ENCODE measurements at places on chromosomes 6 and 20.

DNA sequence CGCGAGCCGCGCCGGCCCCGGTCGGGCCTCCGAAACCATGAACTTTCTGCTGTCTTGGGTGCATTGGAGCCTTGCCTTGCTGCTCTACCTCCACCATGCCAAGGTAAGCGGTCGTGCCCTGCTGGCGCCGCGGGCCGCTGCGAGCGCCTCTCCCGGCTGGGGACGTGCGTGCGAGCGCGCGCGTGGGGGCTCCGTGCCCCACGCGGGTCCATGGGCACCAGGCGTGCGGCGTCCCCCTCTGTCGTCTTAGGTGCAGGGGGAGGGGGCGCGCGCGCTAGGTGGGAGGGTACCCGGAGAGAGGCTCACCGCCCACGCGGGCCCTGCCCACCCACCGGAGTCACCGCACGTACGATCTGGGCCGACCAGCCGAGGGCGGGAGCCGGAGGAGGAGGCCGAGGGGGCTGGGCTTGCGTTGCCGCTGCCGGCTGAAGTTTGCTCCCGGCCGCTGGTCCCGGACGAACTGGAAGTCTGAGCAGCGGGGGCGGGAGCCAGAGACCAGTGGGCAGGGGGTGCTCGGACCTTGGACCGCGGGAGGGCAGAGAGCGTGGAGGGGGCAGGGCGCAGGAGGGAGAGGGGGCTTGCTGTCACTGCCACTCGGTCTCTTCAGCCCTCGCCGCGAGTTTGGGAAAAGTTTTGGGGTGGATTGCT is 1.3 kb downstream of the VEGFA start:
- DNase-seq = no peak

DNA sequence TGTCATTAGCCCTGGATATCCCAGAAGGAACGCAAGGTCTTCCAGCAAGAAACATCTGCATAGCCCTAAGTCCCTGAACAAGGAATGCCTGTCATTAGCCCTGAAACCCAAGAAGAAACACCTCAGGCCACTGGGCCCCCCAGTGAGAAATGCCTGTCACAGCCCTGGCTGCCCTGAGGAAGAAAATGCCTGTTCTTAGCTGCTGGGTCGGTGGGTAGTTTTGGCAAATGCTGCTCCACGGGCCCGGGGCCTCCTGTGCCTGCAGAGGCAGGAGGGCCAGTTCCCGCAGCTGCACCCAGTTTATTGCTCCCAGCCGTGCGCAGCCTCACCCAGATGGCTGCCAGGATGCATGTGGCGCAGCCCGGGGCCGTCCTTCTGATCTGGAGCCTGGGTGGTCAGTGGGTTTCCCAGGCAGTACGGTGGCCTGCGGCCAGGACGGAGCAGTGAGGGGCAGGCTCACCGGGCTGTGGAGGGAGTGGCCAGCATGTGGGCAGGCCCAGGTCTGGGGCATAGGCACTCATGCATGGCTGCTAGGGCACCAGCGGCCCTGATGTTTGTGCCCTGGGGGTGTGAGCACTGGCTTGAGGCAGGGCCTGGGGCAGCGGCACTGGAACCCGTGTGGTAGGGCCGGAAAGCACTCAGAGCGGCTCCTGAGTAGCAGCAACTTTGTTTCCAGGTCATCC is 219.0 kb downstream of the ERMARD start:
- no peak for DNase-seq

GRCh38 chr6:41984623-41985022 is 43.0 kb upstream of the CCND3 start:
- DNase-seq = no peak

- no peak for DNase-seq
Observed at GRCh38 chr20:49149281-49150045, 38.7 kb downstream of the STAU1 start.

- no peak for DNase-seq
Observed at GRCh38 chr20:17896193-17896723, 72.3 kb downstream of the SNX5 start.

DNA sequence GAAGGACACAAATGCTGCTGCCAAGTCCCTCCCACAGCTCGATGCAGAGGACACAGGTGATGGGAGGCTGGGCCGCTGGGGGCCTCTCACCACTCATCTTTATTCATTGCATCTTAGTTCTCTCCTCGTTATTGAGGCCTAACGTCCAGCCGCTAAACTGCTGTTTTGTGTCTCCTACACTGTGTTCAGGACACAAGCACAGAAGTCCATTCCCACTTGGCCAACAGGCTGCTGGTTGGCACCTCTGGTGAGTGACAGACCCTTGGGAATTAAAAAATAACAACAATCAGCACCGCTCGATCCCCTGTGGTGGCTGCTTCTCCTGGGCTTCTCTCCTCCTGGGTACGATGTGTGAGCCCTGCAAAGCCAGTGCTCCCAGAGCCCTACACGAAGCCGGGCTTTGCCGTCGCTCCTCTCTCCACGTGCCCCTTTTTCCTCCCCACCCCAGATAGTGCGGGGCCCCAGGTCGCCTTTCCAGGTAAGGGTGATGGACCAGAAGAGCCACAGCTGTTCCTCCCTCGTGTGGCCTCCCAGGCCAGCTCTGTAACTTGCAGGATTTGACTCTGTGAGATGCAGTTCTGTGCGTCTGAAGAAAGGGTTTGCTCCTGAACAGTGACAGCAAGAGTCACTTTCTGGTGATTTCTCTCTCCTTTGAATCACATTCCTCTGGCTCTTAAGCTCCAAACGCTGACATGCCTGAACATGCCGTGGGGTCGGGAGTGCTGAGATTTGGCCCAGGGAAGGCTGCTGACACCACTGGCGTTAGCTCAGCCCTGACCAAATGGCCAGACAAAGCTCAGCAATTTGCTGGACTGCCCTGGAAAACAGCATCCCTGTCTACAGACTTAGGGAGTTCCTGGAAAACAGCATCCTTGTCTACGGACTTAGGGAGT is 59.3 kb downstream of the DLL1 start:
- DNase-seq = no peak

DNA sequence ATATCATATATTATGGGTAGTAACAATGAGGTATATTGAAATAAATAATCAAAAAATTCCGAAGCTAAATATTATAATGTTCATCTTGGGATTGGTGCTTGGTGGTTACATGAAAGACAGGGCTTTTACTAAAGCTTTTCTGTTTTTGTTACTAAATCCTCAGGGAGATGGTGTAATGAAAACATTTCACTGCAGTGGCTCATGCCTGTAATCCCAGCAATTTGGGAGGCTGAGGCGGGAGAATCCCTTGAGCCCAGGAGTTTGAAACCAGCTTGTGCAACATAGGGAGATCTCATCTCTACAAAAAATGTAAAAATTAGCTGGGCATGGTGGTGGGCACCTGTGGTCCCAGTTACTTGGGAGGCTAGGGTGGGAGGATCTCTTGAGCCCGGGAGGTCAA is 42.9 kb downstream of the AFG1L start:
- no peak for DNase-seq

- no peak for DNase-seq
Observed at GRCh38 chr6:108119769-108120141, 45.2 kb upstream of the OSTM1 start.

GRCh38 chr6:28953585-28954258 is 29.9 kb upstream of the TRIM27 start:
- no peak for DNase-seq

DNA sequence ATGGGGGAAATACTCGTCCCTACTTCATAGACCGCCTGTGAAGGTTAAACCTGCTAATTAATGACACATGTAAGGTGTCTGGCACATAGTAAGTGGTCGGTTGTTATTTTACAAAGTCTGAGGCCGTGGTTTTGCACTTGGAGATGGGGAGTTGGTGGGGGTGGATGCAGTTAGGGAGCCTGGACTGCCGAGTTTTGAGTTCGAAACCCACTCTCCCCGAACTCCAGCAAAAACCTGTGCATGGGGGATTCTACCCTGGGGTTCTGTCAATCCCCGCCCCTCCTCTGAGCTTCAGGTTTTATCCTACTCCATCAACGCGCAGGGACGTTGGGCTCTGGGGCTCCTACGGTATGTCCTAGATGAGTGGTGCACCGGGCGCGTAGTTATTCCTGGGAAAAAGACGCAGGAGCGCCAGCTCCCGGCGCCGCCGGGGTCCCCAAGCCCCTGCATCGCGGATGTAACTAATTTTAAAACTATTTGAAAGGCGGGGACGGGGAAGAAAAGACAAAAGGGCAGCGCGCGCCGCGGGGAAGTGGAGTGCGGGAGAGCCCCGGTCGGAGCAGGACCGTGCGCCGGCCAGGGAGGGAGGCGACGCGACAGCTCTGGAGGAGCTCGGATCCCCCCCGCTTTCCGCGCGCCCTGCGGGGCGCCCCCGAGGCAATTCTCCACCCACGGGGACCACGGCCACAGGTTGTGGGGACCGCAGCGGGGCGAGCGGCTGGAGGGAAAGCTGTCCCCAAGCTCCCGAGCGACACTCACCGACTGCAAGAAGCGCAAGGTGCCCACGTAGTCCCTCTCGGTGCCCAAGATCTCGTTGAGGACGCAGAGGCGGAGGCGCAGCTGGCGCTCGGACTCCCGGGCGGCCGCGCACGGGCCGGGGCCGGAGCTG is 672 bp downstream of the PREX1 start:
- no peak for DNase-seq

GRCh38 chr6:6631534-6632276 is 43.2 kb downstream of the LY86 start:
- DNase-seq = no peak

- no peak for DNase-seq
Observed at GRCh38 chr6:22078288-22078687, 218.5 kb downstream of the PRL start.

DNA sequence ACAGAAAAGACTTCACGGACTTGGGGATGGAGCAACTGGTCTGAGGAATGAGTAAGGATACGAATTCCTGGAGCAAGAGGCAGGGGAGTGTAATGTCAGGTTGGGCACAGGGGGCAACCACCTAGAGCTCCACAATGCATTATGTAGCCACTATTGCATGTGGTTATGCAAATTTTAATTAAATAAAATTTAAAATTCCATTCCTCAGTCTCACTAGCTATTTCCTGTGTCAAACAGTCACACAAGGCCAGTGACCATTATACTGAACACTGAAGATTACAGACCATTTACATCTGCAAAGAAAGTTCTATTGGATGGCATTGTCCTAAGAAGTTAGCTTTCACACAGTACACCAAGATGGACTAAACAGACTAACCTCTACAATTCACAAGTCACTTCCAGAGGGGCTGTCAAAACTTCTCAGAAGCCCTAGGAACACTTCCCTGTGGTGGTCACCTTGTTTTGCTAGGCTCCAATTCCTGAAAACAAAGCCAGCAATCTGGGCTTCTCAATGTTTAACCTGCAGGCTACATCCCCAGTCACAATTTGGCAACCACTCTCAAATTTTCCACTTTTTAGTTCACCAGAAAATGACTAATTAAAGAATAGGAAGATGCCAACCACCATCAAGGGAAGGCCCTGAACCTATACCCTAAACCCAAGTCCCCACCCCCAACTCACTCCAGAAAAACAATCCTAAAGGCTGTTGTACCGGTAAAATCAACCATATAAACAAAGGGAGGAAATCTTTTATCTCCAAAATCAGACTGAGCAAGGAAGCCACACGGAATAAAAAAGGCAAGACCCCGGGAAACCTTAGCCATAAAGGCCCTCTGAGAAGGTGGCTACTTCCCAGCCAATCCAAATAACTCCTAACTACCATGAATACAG is 34.2 kb upstream of the C20orf203 start:
- peak; percentile 55 for DNase-seq

DNA sequence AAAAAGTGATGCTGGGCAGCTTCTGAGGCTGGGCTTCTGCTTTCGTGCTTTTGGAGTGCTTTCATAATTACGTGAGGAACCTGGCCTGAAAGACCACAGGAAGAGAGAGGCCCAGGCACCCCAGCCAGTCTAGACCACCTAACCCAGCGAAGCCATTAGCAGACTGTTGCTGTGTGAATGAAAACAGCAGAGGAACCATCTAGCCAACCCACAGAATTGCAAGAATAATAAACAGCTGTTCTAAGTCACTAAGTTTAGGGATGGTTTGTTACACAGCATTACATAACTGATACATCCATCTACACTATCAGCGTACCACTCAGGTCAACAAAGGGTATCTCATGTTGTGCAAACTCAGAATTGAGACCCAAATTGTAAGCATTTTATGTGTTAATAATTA is 34.5 kb downstream of the FGD2 start:
- DNase-seq = no peak

DNA sequence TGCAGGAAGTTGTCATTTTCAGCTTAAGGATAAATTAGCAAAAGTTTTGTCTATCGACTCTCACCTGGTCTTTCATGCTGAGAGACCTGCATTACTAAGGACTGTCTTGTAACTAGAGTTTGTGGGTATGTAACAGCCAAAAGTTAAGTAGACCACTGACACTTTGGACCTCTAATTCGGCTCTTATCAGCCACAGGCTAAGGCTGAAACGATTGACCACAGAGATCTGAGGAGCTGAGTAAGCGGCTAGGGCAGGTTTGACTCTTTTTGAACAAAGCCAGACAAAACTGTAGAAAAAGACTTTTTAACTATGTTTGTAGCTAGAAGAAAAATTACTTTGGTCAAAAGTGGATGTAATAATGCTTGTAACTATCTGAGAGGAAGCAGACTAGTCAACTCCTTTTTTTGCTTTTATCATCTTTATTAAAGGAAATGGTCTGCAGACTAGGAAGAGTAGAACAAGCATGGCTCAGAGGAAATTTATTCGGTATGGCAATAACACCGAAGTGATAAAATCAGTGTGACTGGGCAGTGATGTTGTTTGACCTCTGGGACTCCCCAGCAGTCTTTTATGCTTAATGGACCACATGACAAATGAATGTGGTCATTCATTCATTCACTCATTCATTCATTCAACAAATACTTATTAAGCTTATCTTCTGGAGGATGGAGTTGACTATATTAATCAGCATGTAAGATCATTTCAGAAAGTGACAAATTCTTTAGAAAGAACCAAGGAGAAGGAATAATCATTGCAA is 725.0 kb upstream of the HS3ST5 start:
- DNase-seq = no peak

DNA sequence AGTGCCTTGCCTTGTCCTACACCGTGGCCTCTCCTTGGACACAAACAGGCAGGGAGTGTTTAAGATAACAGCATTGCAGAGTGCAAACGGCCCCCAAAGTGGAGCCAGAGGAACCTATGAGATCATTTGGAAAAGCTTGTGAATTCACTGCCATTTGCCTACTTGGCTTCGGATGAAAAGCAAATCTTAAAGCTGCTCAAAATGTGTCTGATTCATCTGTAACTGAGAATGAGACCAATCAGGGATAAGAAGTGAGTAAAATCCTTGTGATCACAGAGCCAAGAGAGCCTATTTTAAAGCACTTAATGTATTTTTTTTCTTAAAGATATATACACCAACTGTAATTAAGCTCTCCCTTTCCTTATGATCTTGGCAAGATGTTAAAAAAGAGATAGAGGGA is 65.7 kb upstream of the BACH2 start:
- DNase-seq = peak; percentile 60

GRCh38 chr20:64193058-64193457 is 28.8 kb downstream of the MYT1 start:
- no peak for DNase-seq
